Mucosa of descending colon (tissue), 3 donors: ENCODE measurements at places on chromosomes 16 and 17.
A peak's percentile ranks its signal among the peaks of the same experiment; 100 is the strongest.

DNA sequence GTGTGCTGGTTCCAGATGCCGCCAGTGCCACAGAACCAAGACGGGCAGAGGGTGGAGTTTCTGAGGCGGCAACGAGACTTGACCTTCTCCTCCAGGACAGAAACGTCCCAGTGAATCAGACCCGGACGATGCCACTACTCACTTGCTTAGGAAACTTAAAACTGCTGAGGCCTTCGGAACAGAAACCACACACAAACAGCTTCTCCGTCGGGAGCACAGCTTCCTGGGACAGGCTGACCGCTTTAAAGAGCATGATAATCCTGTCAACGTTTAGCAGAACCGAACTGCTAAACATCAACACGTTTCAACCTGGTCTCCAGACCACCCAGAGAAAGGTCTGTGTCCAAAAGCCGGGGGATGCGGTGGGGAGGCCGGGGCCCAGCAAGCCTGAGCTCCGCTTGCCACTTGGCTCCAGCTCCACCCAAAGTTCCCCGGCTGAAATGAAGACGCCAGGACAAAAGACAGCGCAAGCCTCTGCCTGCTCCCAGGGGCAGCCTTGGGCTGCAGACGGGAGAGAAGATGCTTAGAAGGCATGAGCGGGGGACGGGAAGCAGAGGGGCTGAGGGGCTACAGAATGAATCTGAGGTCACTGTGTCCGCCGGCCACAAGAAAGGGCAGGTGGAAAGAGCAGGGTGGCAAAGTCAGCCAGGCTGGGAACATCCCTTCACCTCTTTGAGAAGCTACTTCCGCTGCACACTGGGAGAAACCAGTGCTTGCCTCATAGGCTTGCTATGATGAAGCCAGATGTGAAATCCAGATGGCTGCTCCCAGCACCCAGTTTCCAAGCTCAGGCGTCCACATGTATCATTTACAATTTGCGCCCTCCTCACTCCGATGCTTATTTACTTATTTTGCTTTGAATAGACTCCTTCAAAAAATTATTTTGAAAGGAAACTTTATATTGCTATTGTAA is 69.0 kb downstream of the MRM3 start:
- DNase-seq, result no peak

DNA sequence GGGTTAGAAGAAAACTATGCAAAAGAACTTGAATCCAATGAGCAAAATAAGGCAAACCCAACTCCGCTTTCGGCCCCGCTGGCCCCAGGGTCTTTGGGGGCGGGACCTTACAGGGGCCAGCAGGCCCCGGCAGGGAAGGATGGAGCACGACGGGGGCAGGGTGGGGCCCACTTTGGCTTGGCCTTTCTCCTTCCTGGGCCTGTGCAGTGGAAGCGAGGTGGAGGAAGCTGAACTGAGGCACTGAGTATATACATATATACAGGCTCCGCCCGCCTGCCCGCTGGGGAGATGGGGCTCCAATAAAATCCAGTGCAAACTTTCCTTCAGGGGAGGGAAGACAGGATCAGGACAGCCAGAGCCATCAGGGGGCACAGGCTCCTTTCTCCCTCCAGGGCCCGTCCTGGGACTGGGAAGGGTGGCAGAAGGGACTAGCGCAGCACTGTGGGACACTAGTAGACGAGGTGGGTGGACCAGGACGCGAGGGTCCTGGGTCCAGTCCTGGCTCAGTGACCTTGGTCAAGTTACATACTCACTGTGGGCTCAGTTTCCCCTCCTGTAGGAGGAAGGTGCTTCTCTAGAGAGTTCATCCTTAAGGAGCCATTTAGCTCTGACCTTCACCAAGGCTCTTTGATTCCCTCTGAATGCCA is 20.9 kb upstream of the MPO start:
- DNase-seq, result no peak

GRCh38 chr17:78697122-78697521 is 85.0 kb downstream of the CYTH1 start:
- no peak for DNase-seq

DNA sequence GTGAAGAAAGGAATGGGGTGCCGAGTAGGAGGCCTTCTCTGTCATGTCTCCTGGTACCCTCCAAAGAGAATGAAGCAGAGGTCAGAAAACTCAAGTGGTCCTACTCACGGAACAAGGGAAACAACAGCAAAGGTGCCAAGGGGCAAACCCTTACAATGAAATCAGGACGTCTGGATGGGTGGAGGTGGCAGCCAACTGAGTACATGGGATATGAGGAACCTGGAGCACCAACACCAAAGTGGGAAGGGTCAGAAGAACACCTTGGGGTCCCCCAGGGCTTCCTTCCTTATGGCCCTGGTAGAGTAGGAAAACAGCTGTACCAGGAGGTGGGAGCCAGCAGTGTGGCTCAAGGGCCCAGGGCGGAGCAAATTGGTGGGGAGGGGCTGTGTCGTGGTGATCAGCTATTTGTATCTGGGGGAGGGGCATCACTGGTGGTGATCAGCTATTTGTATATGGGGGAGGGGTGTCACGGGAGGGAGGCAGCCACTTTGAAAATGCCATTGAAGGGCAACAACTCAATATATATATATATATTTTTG is 643 bp downstream of the HIGD1B start:
- DNase-seq, result no peak

- DNase-seq, result no peak
Observed at GRCh38 chr16:52597772-52598483, 51.0 kb upstream of the TOX3 start.

GRCh38 chr16:67923414-67924116 is 8.1 kb downstream of the CTRL start:
- DNase-seq, result no peak

GRCh38 chr16:84026606-84027005 is 16.0 kb downstream of the SLC38A8 start:
- no peak for DNase-seq

DNA sequence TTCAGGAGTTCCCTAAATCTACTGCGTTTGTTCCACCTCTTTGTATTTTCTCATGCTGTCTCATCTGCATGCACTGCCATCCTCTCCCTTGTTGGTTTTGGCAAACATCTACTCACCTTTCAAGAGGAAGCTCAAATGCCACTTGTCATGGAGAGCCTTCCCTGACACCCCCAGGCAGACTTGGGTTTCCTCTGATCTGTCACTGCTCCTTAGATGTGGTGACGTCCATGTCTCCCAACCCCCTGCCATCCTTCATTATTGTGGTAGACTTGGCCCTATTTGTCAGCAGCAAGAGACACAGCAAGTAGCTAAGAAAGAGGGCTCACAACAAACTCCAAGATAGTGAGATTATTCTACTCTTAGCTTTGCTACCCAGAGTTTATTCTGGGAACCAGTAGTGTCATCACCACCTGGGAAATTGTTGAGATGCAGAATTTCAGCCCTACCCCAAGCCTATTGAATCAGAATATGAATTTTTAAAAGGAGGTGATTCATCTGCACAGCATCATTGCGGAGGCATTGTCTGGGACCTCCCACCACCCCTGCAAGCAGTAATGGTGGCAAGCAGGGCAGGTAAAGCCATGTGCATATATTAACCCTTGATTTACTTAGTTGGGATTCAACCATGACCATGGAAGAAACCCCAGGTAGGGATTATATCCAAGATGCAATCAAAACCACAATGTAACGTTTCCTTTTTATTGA is 248.9 kb downstream of the SHISA9 start:
- DNase-seq, result no peak

- DNase-seq, result peak; percentile 96
Observed at GRCh38 chr16:28935924-28936783, 4.4 kb downstream of the CD19 start.

GRCh38 chr16:72367851-72368250 is 195.9 kb upstream of the PMFBP1 start:
- no peak for DNase-seq

- no peak for DNase-seq
Observed at GRCh38 chr16:79869304-79870015, 268.9 kb upstream of the MAF start.

GRCh38 chr17:44781551-44782325 is 22.9 kb downstream of the ADAM11 start:
- DNase-seq, result no peak

GRCh38 chr17:36632916-36633771 is 31.8 kb downstream of the MRM1 start:
- no peak for DNase-seq

GRCh38 chr17:10618202-10618635 is 38.9 kb downstream of the MYH3 start:
- peak; percentile 74 for DNase-seq

DNA sequence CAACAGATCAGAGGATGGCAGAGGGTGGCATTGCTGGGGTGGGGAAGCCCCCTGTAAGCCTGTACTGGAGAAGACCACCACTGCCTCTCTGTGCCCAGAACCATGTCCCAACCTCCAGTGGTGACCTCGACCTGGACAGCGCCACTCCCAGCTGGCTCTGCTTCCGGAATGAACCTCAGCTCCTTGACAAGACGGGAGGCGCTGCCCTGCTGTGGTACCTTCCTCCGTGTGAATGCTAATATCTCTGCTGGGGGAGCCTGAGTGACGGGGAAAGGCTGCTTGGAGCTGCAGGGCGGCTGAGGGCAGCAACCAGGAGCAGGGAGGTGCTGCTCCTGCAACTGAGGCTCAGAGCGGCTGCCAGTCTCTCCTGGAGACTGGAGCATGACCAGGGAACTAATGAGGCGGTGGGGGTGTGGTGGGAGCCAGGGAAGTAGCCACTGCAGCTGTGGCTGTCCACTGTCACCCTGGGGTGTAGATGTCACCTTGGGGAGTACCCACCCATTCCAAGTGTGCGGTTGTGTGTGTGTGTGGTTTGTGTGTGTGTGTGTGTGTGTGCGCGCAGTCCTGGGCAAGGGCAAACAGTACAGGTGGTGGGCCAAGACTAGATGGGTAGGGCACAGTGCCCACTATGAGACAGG is 6.2 kb downstream of the PRCD start:
- DNase-seq, result no peak

- no peak for DNase-seq
Observed at GRCh38 chr17:66715745-66716156, 119.2 kb upstream of the CACNG5 start.

DNA sequence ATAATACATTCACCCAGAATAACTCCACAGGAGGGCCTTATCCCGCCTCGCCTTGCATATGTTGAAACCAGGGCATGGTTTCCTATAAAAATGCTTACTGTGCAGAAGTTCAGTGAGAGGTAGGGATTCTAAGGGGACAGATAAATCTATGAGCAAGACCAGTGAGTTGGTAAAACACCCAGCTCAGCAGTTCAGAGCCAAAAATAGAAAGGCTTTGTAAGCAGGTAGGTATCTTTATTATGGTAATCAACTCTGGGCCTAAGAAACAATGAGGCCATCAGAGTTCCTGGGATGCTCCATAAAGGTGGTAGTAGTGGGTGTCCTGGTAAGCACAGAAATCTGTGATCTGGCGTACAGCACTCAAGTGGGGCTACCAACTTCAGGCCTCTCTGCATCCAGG is 549.4 kb upstream of the CDH5 start:
- DNase-seq, result no peak

DNA sequence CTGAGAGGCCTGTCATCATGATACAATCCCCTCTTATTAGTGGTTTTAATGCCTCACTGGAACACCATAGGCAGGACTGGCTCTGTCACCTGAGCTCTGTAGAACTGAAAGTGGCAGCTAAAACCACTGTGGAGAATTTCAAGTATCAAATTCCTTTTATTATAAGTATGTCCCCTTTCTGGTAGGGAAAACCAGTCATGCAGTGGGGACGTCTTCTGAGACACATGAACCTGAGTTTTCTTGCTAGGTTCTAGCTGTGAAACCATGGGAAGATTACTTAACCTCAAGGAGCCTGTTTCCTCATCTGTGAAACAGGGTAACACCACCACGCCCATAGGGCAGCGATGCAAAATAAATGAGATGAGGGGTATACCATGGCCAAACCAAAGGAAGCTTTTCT is 4.7 kb downstream of the VAC14 start:
- DNase-seq, result no peak

- no peak for DNase-seq
Observed at GRCh38 chr16:75011634-75012307, 12.9 kb downstream of the ZNRF1 start.

DNA sequence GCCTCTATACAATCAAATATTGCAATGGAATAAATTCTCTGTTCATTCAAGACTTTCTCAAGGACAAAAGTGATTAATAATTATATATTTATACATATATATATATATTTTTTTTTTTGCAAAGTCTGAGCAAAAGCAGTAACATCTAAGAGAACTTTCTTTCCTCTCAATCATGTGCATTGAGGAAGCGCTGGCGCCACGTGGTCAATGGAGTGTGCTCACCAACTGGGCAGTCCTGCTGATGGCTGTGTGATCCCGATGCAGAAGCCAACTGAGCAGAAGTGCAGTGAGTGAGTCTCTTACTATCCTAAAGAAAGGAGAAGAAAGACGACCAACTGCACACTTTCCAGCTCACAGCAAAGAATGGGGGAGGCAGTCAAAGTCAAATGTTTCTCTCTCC is 37.2 kb upstream of the ULK2 start:
- DNase-seq, result no peak

DNA sequence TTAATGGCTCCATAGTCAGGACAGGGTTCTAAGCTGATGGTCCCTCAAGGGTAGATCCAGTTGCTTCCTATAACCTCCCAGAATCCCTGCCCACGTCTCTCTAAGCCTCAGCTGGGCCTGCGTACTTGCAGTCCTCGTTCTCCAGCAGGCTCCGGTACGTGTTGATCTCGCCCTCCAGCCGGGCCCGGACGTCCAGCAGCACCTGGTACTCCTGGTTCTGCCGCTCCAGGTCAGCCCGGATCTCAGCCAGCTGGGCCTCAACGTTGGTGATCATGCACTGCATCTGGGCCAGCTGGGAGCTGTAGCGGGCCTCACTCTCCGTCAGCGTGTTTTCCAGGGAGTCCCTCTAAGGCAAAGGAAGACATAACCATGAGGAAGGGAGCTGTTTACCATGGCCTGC is 4.5 kb downstream of the KRT32 start:
- no peak for DNase-seq

- DNase-seq, result no peak
Observed at GRCh38 chr16:84302111-84302954, 7.7 kb downstream of the WFDC1 start.

- DNase-seq, result no peak
Observed at GRCh38 chr17:64110379-64111152, 19.4 kb downstream of the ERN1 start.

DNA sequence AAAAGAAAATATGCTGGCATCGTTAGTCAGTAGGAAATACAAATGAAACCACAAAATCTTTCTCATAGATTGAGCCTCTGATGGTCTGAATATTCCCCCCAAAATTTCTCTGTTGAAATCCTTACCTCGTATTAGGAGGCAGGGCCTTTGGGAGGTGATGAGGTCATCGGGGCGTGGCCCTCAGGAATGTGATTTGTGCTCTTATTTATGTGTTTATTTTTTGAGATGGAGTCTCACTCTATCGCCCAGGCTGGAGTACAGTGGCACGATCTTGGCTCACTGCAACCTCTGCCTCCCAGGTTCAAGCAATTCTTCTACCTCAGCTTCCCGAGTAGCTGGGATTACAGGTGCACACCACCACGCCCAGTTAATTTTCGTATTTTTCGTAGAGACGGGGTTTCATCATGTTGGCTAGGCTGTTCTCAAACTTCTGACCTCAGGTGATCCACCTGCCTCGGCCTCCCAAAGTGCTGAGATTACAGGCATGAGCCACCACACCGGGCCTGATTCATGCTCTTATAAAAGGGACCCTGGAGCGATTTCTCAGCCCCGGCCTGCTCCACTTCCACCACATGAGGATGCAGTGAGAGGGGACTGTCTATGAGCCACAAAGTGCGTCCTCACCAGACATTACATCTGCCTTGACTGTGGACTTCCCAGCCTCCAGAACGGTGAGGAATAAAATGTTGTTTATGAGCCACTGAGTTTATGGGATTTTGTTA is 53.1 kb downstream of the DNAH17 start:
- no peak for DNase-seq

- no peak for DNase-seq
Observed at GRCh38 chr16:72362973-72363372, 191.0 kb upstream of the PMFBP1 start.

- DNase-seq, result peak; percentile 89
Observed at GRCh38 chr17:10844621-10845387, 6.9 kb upstream of the PIRT start.
